ENCODE measurements at places on chromosomes 16 and 17.

DNA sequence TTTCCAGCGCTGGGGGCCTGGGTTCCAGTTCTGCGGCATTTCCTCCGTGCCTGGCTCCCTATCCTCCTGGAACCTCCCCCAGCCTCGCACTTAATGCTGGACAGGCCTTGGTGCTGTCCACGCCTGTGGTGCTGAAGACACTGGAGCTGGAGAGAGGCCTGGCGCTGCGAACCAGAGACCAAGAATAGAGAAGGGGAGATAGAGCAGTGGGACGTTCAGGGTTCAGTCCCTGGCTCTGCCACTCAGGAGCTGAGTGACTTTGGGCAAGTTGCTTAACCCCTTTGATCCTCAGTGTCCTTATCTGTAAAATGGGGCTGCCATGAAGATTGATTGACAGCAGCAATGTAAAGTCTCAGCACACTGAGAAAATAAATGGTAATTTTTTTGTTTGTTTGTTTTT is 11.9 kb downstream of the SBK1 start:
- peak; percentile 48 for DNase-seq

GRCh38 chr16:62620275-62620674 is 584.0 kb upstream of the CDH8 start:
- peak; percentile 20 for DNase-seq

GRCh38 chr17:46056800-46057304 is 57.8 kb downstream of the STH start:
- peak; percentile 80 for DNase-seq

DNA sequence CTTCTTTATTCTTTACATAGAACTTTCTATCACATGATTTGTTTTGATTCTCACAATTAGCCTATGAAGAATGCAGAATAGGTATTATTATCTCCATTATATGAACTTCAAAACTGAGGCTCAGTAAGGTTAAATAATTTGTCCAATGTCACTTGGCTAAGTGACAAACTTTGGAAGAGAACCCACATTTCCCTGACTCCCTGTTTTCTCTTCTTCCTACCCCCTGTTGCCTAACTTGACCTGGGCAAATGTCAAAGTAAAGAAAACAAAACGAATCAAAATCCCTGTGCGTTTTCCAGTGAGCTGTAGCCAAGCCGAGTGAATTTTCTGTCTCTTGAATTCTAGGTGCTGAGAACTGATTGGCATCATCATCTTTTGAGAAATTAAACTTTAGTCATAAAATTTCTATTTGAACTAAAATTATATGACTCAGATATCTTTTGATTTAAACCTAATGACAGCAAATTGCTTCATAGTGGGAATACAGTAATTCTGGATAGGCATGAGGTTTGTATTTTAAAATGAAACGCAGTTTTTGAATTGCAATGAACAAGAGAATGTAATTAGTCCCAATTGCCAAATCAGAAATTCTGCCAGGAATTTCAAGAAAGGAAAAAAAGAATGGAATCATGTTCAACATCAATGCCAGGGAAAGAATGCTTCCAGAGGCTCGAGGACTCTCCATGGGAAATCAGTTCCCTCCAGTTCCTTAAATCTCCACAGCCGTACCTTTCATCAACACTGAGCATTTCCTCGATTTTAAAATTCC is 4.6 kb upstream of the NACA2 start:
- no peak for DNase-seq

DNA sequence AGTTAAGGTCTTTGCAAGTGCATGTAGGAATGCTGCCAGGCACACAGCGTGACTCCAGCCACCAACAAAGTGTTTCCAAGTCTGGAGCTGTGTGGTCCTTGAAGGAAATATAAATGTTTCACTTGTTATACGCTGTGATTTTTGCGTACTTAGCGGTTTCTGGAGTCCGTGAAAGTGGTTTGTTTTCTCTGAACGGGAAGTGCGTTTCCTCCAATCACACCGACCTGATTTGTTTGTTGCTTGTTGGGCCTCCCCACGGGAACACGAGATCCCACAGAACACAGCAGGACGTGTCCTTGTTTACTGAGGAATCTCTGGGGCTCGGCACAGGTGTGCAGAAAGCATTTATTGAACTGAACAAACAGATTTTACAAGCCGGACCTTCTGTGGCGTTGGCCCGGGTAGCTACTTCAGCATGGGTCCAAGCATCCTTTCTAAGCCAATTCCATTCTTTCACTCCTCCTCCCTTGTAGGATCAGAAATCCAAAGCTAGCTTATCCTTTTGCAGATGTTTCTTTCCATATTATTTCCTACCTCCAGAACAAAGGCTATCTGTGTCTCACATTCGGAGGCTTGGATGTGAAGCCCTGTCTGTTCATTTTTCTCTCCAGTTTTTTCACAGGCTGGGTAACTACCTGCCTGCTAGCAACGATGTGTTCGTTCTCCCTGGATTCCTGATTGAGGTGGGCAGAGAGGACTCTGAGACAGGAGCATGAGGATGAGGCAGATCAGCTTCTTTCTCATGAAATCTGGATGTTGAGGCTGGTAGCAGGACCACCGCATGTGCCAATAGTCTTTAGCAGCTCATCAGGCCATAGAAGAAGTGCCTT is 44.6 kb downstream of the ABAT start:
- no peak for DNase-seq

GRCh38 chr17:81277421-81277820 is 17.7 kb downstream of the SLC38A10 start:
- no peak for DNase-seq

DNA sequence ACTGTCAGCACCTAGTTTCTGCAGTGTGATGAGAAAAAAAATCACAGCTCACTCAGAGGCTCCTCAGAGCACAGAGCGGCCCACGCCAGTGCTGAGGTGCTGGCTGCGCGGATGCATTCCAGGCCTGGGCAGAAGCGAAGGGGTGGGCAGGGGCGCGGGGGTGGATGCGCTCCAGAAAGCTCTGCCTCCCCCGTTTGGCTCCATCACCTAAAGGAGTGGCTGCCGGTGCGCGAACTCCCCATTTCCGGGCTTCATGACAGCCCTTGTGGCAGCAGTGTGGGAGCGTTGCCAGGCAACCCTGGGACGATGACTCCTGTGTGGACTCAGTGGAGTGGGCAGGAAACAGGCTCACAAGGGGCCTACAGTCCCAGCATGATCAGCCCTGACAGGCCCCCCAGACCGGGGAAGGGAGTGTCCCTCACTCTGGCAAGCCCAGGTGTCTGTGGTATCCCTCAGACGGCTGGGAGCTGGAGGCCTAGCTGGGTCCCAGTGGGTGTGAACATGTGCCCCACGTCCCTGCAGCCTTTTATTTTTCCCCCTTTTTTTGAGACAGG is 32.8 kb upstream of the NUDT16L1 start:
- peak; percentile 82 for DNase-seq

DNA sequence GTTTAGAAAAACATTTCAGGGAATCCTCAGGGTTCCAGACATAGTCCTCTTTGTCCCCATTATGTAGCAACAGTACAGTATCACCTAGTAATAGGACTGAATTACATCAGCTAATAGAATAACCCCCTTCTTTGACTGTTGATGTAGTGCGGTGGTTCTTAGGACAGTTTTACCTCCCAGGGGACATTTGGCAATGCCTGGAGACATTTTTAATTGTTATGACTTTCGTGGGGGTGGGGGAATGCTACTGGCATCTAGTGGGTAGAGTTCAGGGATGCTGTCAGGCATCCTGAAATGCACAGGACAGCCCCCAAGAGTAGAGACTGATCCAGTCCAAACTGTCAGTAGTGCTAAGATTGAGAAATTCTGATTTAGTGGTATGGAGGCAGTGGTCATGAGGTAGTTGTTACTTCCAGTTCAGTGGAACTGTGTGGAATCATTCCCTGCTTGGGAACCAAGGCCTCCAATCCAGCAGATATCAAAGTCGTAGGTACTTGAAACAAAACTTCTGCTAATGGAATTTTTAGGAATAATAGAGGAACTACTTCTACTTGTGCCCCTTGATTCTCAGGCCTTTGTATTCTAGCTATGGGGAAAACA is 20.3 kb downstream of the NF1 start:
- no peak for DNase-seq

GRCh38 chr16:30090610-30091331 is 953 bp downstream of the TBX6 start:
- no peak for DNase-seq

DNA sequence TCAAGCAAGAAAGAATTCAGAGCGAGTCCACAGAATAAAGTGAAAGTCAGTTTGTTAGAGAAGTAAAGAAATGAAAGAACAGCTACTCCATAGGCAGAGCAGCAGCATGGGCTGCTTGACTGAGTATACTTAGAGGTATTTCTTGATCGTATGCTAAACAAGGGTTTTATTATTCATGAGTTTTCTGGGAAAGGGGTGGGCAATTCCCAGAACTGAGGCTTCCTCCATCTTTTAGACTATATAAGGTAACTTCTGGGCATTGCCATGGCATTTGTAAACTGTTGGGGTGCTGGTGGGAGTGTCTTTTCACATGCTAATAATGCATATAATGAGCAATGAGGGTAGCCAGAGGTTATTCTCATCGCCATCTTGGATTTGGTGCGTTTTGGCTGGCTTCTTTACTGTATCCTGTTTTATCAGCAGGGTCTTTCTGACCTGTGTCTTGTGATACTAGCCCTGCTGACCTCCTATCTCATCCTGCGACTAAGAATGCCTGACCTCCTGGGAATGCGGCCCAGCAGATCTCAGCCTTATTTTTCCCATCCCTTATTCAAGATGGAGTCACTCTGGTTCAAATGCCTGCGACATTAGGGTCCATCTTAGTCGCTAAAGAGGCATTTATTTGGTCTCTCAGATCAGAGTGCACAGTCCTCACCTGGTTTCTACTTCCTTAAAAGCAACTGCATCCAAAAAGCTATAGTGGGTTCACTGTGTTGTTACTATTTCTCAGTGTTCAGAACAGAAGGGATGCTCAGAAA is 100.6 kb upstream of the CACNG5 start:
- DNase-seq: no peak

GRCh38 chr17:29357821-29358232 is 32.3 kb upstream of the TAOK1 start:
- DNase-seq: peak; percentile 26

- DNase-seq: peak; percentile 84
These were observed 6.0 kb downstream of the TIMM22 start for GRCh38 chr17:1002771-1003555.

DNA sequence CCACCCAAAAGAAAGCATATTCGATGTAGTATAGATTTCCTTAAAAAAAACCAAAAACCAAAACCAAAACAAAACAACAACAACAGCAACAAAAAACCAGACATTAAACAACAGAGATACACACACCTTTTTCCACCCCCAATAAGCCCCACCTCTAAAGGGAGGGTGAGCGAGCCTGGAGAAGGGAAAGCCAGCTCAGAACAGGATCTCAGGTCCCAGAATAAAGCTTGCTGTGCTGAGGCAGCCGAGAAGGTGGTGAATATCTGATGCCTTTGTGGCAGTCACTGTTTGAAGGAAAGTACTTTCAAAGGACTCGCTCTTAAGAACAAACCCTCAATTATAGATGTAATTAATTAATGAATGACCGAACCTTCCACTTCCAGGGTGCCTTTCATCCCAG is 470 bp downstream of the KRT23 start:
- DNase-seq: no peak

DNA sequence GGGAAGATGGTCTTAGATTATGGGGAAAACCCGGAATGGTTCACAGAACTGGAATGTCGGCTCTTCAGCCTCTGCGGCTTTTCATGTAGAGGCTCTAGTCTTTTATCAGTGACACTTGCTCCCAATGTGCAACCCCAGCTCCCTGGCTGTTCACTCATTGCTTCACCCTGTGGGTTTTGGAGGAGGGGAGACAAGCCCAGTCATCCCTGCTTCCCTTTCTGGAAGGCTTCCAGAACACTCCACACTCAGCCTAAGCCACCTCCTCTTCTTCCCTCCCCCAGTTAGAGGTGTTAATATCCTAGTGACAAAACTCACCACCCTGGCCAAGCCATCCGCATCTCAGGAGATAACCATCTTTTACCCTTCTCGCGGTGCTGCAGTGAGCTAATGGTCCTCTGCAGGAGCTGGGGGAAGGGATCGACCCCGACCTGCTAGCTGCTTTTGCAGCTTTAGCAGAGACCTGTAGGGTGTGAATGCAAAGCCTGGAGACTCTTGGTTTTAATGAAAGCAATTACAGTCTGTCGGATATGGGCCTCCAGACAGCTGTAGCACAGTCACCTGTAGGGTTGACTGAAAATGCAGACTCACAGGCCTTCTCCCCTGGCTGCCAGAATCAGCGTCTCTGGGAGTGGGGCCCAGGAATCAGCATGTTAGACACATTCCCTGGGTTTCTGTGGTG is 24.3 kb upstream of the LASP1NB start:
- peak; percentile 98 for DNase-seq

- peak; percentile 90 for DNase-seq
These were observed 367 bp downstream of the MGRN1 start for GRCh38 chr16:4624827-4625559.

DNA sequence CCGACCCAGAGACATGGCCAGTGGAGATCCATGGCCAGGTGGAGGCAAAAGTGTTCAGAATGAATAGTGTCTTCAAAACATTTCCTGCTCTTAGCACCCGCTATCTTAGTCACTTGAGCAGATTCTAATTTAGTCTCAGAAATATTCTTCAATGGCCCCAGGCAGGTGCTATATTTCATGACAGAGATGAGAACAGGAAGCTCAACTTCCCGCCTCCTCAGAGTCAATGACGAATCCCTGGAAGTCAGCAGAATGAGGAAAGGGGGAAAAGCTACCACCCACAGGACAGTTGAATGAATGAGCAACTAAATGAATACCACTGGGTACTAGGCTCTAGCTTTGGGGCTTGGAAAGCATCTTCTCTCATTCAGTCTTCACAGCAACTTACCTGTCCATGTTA is 147.2 kb downstream of the ASIC2 start:
- no peak for DNase-seq

- no peak for DNase-seq
These were observed 361.9 kb downstream of the C16orf95 start for GRCh38 chr16:86955136-86955855.

GRCh38 chr16:4514606-4515005 is 24.0 kb downstream of the CDIP1 start:
- DNase-seq: no peak

DNA sequence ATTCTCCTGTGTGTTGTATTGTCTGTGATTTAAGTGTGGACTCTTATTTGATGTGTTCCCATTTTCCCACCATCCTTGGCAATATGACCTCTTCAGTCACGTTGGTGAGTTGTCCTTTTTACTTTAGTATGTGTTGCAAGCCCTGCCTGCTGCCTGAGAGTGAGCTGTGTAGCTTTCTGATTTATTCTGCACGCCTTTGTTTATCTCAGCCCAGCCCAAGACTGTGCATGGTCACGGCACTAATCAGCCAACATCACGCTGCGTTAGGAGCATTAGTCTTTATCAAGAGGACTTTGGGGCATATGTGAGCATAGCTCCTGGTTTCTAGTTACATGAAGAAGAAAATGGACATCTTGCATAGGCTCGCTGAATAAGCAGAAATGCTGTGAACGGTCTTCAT is 6.0 kb downstream of the TOM1L1 start:
- no peak for DNase-seq

DNA sequence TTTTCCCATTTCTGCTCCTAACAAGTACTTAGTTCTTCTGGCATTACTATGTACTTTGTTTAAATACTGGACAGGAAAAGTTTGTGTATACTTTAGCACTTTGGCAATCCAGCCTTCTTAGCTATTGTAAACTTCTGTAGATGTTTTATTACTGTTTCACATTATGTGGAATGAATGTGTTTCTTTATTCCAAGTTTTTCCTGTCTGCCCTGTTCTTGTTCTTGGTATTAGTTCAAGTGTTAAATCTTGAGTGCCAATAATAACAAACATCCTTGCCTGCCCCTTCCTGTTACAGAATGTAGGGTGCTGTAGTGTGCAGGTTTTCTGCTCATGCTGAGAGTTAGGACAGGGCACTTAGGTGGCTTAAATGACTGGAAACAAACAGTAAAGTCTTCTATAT is 7.3 kb upstream of the CAPNS2 start:
- peak; percentile 13 for DNase-seq

GRCh38 chr17:5133311-5133710 is 17.5 kb downstream of the USP6 start:
- no peak for DNase-seq

GRCh38 chr17:13521784-13522183 is 79.9 kb downstream of the HS3ST3A1 start:
- no peak for DNase-seq

All from GM23248 (cell line).